ENCODE measurements at places on chromosomes 1 and 21.

DNA sequence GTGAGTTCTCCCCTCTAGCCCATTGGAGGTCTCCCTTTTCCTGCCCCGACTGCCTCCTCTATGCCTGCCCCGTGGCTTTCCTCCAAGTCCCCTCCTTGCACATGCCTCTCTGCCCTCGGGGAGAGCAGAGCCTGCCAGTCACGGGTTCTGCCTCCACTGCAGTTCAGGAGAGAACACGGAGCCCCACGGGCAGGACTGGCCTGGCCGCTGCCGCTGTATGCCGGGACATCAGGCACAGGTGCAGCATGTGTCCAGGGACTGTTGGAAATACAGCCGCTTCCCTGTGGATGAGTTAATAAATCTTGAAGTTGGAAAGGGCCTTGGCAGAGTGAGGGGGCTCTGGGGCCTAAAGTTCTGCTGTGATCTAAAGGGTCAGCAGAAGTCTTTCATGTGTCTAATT, 676.6 kb downstream of the MATN1 start:
- no peak for DNase-seq

DNA sequence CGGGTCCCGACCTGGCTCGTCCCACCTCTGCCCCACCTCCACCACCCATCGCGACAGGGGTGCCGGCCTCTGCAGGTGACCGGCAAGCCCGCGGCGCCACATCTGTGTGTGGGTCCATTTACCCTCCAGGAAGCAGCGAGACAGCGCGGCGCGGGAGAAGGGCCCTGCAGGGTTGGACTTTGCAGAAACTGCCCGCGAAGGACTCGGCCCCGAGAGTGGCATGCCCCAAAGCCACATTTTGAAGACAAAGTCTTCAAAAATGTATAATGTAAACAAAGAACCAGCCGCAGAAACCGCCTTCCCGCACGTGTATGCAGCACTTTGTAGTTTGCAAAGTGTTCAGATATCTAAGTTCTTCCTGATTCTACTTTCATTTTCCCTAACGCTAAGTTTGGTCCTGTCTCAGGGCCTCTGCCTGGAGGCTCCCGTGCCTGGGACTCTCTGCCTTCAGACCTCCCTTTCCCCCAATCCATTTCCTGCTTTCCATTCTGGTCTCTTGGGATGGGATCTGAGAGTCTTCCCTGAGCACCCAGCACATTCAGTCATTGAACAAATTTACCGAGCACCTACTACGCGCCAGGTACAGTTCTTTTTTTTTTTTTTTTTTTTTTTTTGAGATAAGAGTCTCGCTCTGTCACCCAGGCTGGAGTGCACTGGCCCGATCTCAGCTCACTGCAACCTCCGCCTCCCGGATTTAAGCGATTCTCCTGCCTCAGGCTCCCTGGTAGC, 524 bp upstream of the TMCO4 start:
- peak; percentile 59 for DNase-seq

DNA sequence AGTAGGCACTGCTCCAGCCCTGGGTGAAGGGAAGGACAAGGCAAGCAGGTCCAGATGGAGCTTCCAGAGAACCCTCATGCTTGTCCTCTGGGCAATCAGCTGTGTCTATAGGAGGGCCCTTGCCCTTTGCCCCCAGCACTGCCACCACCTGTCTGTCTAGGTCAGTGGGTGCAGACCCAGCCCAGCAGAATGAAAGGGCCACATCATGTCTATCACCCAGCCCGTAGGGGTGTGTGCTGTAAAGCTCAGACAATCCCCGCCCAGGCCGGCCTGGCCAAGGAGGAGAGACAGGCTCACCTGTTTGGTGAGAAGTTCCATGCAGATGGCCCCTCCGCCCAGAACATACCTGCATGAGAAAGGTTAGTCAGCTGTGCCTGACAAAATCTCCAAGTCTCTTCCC, 7.0 kb downstream of the UBE2Q1 start:
- DNase-seq, result no peak

GRCh38 chr1:151988405-151988923, 5.2 kb downstream of the S100A10 start:
- DNase-seq, result no peak

DNA sequence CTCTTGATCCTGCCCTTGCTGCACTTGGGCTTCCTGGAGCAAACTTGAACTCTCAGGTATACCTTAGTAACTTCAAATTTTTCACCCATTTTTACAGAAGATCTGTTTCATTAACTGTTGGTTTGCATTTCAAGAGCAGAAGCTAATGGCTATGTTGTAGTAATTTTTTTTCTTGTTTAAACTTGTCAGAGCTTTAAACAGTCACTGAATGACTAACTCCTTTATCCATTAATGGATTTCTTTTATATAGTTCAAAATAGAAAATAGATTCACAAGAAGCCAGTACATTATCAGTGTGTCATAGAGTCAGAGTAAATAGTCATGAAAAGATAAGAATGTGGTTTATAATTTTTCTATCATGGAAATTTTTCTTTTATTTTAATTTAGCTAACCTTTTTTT, 13.6 kb downstream of the SRSF11 start:
- DNase-seq, result no peak

DNA sequence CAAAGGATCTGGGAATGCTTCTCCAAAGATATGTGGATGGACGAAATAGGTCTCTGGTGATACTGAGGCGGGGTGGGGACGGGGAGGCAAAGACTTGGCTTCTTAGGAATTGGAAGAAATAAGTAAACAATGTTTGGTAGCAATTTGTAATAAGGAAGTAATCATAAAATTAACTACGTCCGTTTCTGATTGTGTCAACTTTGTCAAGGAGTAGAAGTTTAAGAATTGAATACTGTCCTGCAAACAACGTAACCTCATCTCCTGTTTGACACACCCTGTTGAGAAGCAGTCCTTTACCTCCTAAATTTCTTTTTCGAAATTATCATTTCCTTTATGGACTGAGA, 471 bp downstream of the POLR3C start:
- no peak for DNase-seq

- no peak for DNase-seq
These were observed 232.4 kb upstream of the AJAP1 start for GRCh38 chr1:4421986-4422385.

DNA sequence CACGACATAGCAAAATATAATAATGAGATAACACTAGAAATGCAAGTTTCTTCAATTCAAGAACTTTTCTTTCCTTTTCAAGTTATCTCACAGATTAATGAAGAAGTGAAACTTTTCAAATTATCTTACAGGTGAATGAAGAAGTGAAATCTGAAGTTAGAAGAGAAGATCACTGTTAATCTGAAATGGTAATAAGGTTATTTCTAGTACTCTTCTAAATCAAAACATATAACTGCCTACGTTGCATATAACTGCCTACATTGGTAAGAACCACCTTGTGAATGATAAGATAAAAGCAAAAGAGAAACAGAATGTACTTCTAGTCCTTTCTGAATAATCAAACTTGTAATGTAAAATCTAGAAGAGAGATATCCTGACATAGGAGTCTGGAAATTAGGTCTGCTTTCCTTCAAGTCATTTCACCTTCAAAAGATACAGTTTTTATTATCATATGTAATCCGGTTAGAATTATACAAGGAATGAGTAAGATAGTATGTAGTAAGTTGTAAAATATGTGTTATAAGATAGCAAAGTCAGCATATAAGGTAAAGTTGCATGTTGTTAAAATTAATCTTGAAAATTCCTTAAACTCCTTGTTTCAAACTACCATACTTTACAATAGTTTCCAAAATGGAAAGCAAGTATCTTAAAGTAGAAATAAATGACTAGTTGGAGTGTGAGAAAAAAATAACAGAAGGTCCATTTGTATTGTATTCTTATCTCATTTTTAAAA, 522.4 kb upstream of the ZRANB2 start:
- no peak for DNase-seq

DNA sequence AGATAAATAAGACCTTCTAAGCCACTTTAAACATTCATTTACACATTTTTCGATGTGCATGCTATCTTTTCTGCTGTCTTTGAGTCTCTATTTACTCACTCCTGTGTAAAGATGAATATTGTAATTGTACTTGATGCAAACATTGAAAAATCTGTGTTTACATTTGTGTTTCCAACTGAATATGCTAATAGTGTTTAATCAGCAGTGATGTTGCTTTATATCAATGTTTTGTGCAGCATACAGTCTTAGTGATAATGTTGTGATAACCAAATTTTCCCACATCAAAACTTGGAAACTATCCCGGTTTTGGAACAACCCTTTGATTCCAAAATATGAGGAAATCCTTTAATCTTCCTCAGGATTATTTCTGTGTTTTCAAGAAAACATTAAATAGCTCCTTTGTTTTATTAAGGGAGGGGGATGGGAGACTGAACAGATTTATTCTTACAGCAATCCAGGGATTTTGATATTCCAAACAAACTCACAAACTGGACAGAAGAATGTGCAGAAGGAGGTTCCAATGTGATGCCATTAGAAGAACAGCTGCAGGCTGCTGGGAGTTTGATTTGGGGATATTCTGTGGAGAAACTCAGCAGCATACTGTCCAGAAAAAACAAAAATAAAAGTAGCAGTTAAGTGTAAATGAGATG, 248.0 kb downstream of the S1PR1 start:
- no peak for DNase-seq

GRCh38 chr1:42758641-42759040, 8.2 kb downstream of the P3H1 start:
- DNase-seq, result peak; percentile 23

GRCh38 chr1:101841824-101842223, 154.9 kb downstream of the OLFM3 start:
- no peak for DNase-seq

DNA sequence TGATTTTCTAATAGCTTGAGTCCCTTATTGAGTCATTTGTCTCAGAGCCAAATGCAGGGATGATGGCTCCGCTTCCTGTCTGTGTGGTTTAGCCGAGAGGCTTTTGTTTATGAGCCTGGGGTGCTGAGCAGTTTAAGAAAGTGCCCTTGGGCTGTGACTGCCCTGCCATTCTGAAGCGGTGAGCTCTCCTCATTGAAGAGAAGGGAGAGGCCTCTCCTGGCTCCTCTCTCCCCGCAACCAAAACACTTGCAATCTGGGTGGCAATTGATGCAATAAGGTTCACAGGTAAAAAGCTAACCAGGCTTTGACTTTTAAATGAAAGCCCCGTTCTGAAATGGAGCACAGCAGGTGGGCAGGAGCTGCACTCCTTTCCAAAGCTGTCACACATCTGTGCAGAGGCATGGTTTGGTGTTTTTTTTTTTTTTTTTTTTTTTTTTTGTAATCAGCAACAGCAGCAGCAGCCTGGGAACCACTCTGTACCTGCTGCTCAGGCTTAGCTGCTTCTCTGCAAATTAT, 403.7 kb downstream of the SIPA1L2 start:
- DNase-seq, result no peak

GRCh38 chr21:46059195-46059594, 38.7 kb upstream of the COL6A2 start:
- DNase-seq, result no peak

- DNase-seq, result no peak
These were observed 52.9 kb downstream of the ESRRG start for GRCh38 chr1:216670118-216670883.

All from germinal center (tissue), 1 donor.